ENCODE measurements at places on chromosomes 3 and 15.

GRCh38 chr15:59532770-59533379 is 78.7 kb upstream of the GCNT3 start:
- DNase-seq, result peak; percentile 4

GRCh38 chr15:50166216-50166615 is 15.8 kb upstream of the SLC27A2 start:
- DNase-seq, result peak; percentile 40

GRCh38 chr3:197139586-197139985 is 110.0 kb upstream of the MELTF start:
- no peak for DNase-seq

DNA sequence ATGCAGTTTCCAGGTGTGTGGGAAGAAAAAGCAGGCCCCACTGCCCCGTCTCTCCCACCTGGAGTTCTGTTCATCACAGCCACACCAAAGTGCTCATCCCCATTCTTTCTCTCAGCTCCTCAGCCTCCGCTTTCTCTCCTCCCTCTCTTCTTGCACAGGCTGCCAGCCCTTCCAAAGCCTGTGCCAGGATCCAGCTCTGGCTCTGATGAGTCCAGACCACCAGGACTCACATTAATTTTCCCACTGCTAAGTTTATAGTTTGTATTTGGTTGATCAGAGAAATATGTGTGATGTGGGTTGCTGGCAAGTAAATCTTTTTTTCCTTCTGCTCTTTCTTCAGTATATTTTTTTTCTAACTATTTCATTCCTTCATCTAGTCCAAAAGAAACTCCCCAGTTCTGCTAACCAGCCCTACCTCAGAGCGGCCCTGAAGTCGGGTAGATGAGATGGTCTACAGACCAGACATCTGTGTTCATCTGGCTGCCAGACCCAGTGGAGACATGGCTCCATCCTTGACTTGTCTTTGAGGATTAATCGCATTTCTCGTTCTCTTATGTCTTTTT is 49.8 kb downstream of the BOC start:
- no peak for DNase-seq

DNA sequence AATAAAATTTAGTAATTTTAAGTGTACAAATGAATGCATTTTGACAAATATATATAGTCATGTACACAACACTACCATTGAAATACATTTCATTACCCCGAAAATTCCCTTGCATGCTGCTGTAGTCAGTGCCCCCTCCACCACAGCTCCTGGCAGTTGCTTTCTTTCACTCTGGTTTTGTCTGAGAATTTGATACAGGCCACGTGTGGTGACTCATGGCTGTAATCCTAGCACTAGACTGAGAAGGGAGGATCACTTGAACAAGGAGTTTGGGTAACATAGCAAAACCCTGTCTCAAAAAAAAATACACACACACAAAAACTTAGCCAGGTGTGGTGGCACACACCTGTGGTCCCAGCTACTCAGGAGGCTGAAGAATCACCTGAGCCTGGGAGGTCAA is 65.4 kb downstream of the TFRC start:
- peak; percentile 11 for DNase-seq

DNA sequence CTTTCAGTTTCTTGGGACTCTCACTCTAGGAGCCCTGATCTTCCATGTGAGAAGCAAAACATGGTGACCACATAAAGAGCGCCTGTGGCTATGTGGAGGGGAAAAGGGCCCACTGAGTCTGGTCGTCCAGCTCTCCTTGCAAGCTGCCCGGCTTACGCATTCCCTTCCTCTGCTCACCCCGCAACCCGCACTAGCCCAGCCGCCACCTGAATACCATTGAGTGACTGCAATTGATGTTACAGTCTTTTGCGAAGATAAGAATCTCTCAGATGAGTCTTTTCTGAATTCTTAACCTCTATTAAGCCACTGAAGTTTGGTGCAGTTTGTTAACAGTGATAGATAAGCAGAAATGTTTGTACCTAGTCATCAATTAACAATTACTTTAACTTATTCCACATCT is 589.0 kb upstream of the DPPA4 start:
- no peak for DNase-seq
